ENCODE measurements at places on chromosomes 12 and 14.

- no peak for DNase-seq
These were observed 121.0 kb upstream of the FUT8 start for GRCh38 chr14:65291531-65291930.

DNA sequence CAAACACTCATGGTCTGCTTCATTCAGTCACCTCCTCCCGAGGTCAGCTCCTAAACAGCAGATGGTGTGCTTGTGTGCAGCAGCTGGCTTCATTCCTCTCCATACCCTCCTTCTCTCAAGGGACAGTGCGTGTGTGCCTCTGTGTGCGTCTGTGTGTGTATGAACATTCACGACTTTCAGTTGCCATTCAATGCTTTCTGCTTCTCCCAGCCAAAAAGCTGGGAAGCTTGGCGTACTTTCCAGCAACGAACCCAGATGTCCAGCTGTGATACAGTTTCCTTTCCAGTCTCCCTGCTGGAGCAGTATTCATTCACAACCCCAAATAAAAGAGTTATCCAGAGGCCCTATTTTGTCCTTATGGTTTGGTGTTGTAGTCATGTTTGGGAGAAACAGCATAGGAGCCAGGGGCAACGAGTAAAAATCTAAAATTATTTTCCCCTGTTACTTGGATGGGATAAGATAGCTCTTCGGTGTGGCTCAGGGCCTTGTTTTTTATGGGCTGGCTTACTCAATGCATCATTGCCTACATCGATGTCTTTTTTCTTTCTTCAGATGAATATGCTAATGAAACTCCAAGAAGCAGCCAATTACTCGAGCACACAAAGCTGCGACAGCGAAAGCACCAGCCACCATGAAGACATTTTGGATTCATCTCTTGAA, 379.3 kb downstream of the NAV3 start:
- DNase-seq: peak; percentile 20

DNA sequence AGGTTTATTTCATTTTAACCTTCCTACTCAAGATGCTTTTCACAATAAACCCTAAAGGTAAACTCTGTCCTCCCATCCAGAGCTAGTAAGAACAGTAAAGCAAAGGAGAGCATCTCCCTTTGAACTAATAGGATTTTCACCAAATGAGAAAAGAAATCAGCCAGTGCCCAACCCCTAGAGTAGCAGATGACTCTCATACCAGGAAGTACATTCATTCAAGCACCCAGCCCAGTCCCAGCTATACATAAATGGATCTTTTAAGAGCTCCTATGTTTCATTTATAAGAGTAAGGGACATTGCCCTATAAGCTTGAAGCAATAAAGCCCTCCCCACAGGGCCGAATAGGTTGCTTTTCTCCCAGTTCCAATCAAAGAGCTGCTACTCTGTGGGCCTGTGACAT, 7.6 kb downstream of the BAZ2A start:
- DNase-seq: no peak

- DNase-seq: no peak
These were observed 48.8 kb upstream of the PAPLN start for GRCh38 chr14:73188501-73188911.

GRCh38 chr14:96056509-96057422, 17.6 kb downstream of the C14orf132 start:
- no peak for DNase-seq

GRCh38 chr14:69921052-69921451, 41.8 kb downstream of the SMOC1 start:
- no peak for DNase-seq

DNA sequence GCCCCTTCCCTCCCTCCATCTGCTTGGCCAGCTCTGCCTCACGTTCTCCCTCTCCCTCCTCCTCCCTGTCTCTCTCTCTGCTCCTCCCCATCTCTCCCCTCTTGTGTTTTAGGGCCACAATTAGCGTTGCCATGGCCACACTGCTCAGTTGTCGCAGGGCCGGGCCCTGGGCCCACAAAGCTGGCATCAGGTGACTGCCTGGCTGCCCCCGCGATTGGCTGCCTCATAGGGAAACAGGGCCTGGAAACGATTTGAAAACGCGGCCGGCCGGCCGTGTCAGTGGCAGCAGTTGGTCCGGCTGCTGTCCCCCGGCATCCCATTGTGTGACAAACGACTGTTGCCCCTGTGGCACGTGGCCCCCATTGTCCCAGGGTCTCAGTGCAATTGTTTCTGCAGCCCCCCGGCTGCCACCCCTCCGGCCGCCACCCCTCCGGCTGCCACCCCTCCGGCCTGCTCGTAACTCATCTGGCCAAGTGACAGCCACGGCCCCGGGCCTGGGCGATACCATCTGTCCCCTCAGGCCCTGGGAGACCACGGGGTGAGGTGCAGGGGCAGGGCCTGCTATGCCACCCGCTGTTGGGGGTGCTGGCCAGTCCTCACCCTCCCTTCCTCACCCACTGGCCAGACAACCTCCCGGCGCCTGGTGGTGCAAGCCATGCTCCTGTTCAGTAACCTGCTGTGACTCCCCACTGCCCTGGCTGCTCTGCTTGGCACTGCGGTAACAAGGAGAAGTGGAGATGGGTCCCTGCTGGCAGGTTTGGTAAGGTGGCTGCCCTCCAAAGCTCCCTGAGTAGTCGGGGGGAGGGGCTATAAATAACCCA, 17.4 kb downstream of the FOXN4 start:
- DNase-seq: peak; percentile 93

DNA sequence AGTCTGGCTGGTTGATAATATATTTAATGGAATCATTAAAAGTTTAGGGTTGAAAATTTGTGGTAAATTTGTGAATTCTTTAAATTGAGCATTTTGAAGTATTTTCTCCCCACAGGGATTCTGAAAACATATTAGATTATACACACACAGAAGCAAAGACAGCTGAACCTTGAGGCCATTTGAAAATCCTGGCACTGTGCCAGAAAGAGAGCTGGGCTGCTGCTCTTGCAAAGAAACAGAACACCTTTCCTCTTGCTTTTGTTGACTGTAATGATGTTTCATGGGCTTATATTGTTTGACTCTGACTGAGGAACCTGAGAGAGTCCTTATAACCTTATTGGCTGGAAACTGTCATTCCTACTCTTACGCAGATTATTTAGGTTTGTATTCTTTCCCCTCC, 4.8 kb downstream of the RNF34 start:
- DNase-seq: no peak

GRCh38 chr12:75660107-75660530, 148.7 kb upstream of the KRR1 start:
- DNase-seq: no peak

GRCh38 chr14:100117026-100117425, 42.4 kb downstream of the DEGS2 start:
- no peak for DNase-seq

DNA sequence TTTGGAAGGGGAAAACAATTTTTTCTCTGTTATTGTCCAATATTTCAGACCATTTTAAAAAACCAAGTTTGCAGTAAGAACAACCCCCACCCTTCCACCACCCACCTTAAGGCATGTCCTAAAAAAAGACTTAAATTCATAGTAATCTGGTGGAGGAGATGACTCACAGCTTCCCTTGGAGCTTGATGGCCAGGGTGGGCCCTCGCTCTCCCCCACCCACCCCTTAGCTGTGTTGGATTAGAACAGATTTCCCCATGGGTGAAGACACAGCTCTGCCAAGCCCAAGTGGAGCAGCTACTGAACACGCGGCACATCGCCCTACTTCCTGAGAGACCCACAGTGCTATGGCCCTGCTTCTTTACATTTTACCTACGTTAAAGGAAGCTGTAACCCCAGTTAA, 140.3 kb downstream of the GCH1 start:
- no peak for DNase-seq

DNA sequence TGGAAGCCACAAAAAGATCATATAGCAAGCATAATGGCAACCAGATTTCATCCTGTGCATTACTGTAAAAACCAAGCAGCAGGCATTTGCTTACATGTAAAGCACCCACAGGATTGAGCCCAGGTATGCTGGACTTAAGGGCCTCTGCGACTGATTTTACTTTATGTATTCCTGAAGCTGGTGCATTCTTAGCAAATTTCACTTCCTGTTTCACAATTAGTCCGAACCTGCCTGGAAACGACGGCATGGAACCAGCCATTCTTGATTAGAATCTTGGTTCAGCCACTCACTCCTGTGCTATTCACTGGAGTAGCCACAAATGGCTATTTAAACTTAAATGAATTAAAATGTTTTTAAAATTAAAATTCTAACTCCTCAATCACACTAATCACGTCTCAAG, 239.2 kb downstream of the NUAK1 start:
- no peak for DNase-seq

DNA sequence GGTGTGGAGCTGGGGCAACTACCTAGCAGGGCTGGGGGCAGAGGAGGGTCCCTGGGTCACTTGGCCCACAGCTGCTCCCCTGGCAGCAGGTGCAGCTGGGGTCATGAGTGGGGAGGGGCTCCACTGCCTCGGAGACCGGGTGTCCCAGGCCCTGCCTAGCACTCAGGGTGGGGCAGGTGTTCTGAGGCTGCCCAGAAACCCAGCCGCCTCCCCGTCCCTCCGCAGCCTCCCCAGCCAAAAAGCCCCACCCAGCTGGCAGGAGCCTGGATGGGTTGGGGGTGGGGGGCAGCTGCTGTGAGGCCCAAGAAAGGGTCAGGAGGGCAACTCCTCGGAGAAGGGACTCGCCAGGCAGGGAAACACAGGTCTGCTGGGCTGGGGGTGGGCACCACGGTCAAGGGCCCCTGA, 11.2 kb downstream of the AHNAK2 start:
- DNase-seq: no peak

GRCh38 chr12:121053706-121054105, 14.7 kb upstream of the OASL start:
- no peak for DNase-seq

DNA sequence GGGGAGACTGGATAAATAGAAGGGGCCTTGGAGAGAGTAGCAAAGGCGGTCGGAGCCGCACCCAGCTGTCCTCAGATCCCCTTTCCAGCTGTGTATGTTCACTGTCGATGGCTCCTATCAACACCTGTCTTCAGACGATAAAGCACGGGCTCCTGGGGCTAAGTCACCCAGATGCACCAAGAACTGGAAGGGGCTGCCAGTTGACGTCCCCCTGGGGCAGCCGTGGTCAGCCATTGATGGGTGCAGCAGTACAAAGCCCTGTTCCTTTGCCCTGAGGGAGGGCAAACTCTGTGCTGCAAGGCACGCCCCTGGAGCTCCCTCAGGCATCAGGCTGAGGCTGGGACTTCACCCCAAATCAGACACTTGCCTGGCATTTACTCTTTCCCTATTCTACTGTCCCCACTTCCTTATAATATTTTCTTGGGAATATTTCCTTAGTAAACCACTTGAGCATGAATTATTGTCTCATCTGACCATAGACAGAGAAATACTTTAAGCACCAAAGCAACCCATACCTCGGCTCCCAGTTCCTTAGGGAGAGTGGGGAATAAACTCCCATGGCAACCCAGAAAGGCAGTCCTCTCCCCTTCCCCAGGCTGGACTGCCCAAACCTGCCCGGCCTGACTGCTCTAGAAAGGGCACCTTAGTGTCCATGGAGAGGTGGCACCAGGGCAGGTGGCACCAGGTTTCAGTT, 59.6 kb upstream of the SCN8A start:
- no peak for DNase-seq

GRCh38 chr14:66174453-66174891, 311.7 kb upstream of the CCDC196 start:
- DNase-seq: no peak

- DNase-seq: peak; percentile 55
These were observed 10.3 kb upstream of the SERPINA3 start for GRCh38 chr14:94601884-94602391.

DNA sequence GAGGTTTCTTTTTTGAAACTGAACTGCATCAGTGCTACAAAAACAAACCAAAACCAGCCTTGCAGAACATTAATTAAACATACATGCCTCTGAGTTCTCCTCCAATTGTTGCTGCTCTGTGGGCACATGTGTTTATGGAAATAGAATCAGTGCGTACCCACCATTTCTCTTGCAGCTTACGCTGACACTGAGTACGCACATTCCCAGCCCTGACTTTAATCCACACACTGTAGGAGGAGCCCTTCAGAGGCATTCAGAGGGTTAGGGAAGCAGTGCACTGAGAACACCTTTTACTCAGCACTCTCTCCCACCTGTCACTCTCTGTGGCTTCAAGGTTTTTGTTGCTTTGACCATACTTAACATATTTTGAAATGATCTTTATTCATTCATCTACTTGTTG, 250.5 kb upstream of the PWP1 start:
- DNase-seq: no peak

DNA sequence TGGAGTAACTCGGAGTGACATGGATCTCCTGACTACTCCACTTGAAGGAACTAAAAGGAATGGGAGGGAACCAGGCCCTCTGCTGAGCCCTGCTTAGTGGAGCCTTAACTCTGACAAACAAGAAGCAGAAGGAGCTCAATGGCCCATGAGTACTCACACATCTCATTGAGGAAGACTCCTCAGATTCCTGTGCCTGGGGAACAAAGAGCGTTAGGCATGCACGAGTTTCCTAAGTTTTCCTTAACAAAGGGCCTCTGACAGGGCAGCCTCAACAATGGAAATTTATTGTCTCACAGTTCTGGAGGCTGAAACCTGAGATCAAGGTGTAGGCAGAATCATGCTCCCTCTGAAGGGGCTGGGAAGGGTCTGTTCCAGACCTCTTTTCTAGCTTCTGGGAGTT, 185.7 kb upstream of the NTF3 start:
- no peak for DNase-seq

GRCh38 chr12:21353487-21353886, 18.8 kb upstream of the SLCO1A2 start:
- DNase-seq: no peak

DNA sequence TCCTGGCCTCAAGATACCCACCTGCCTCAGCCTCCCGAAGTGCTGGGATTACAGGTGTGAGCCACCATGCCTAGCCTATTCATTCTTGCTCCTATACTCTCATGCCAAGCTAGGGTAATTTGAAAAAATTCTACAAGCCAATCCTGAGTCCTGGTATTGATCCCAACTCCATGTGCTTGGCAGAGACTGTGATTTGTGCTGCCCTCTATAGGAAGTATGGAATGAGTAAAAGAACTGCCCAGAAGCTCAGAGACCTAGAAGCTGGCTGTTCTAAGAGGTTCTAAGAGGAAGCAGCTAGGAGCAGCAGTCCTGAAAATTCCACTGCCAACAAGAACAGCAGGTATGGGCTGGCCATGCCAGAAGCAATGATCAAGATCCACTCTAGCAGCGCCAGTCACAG, 402.5 kb downstream of the PCNX1 start:
- DNase-seq: no peak

- no peak for DNase-seq
These were observed 51.7 kb upstream of the KICS2 start for GRCh38 chr12:64273527-64274403.

- DNase-seq: no peak
These were observed 116.4 kb upstream of the ATF1 start for GRCh38 chr12:50647479-50647878.

DNA sequence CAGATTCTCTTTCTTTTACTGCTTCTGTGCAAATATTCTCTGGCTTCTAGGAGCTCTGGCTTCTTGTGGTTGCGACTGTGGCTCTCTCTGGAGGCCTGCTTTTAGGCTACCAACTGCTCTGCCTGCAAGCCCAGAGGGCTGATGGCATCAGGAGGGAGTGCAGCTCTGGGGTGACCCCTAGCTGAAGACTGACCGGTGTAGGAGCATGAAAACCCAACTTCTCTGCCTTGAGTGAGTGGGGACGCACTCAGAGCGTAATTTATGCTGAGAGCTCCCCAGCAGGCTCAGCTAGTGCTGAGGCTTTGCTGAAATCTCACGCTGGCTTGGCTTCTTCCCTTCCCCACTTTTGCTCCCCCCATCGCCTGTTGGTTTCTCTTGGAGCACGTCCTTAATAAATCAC, 29.9 kb upstream of the RBM19 start:
- DNase-seq: no peak

- no peak for DNase-seq
These were observed 262.1 kb upstream of the ATP2B1 start for GRCh38 chr12:89970722-89971121.
